ENCODE measurements at places on chromosomes 5 and 9. TPM values are rescaled to one million over a fixed set of nuclear protein-coding genes. Genes with fewer than 3 reads are reported as not detected.

Gene CATSPER3
- 0.32 TPM for total RNA-seq

Gene PAPPA
- total RNA-seq: not detected

- DNase-seq: no peak
These were observed 71.5 kb upstream of the MEF2C start for GRCh38 chr5:88954511-88954910.

DNA sequence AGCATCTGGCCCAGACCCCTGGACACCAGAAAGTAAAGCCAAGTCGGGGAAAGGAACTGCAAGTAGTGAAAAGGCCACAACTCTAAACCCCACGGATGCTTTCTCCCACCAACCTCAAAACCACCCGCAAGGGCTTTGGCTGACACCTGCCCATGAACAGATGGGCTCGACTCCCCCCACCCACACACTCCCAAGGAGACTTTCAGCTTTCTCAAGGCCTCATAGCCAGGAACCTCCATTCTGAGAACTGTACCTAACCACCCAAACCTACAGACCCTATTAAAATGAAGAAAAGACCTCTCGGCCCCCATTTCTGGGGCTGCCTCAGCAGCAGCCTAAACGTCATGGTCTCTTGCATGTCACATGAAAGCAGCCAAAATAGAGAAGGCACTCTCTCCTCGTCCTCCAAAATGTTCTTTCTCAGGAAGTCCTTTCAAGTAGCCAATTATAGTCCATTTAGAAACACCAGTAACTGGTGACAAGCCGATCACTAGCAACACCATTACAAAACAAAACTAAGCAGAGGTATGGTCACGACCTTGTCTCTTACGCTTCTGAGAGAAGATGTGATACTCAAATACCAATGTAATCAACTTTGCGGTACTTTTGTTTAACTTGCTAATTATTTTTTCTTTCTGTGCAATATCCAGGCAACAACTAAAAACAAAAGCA is 2.9 kb downstream of the B4GALT1 start:
- DNase-seq: peak; percentile 72

DNA sequence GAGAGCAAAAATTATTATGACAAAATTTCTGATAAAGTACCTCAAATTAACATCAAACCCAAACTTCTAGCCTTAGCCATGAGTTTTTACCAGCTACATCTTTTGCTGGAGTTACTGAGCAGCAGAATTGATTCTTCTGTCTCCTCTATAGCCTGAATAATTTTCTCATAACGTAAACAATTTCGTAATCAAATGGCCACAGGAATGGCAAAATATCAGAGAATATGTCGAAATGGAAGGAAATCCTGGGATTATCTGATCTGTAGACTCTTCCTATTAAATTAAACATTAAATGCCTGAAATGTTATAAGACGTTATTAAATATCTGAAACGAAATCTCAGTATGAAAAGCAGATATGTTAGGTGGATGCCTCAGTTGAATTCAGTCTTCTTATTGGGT is 41.1 kb downstream of the LURAP1L start:
- no peak for DNase-seq

- DNase-seq: peak; percentile 14
These were observed 744 bp upstream of the HMGCS1 start for GRCh38 chr5:43313854-43314457.

GRCh38 chr5:66728049-66728448 is 131.9 kb downstream of the MAST4 start:
- no peak for DNase-seq

DNA sequence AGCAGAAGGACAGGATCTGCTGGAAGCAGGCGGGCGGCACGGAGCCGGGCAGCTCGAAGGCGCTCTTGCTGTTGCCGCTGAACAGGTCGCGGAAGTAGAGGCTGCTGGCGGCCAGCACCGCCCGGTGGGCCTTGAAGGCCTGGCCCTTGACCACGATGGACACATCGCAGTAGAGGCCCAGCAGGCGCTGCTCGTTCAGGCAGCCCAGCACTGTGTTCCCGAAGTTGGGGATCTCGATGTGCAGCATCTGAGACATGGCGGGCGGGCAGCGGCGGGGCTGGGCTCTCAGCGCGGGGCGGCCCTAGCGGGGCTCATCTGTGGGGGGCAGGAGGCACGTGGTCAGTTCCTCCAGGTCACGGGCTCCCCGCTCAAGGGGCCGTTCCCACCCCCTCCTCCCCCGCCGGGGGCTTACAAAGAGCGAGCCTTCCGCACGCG is 44.8 kb downstream of the NACC2 start:
- DNase-seq: no peak

GRCh38 chr5:98742396-98743073 is 30.9 kb upstream of the RGMB start:
- DNase-seq: no peak

DNA sequence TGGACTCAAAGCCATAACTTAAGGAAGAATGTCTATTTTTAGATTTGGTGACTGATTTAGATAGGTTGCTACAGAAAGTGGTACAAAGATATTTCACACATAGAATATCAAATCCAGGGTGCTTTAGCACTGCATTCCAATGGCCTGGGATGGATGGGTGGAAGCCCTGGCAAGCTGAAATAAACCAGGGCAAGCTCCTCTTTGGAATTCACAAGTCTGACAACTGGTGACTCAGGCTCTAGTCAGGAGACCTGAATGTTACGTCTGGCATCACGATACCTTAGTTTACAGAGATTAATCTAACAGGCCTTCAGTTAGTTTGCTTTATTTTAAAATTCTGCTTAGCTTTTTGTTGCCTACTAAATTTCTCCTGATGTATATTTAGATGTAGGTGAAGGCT is 144.0 kb downstream of the TMC1 start:
- DNase-seq: no peak

DNA sequence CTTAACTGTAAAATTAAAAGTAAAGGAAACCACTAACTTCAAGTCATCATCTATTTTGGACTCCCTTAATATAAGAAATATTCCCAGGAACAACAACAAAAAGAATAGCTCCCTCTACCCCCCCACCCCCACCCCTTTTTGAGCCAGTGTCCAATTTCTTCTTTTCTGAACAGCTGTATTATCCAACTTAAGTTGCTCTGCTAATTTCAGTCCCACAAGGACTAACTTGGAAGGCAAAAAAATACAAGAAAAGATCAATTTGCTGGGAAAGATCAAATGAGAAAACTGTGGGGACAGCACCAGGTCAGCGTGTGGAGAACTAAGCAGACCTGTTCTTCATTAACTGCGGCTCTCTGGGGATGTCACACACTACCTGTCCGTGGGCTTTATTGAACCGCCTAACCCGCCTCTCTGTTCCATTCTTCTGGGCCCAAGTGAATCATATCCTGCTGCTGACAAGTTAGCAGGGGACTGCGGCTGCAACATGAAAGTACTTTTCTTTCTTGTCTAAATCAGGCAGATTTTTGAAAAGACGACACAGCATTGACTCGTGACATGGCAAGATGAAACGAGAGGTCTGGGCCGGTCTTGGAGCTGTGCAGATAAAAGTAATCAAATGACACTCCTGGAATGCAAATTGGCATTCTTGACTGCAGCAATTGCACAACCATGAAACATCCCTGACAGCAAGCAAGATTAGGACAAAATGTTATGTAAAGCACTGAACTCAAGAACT is 2.7 kb downstream of the BNC2 start:
- no peak for DNase-seq

GRCh38 chr9:134383148-134383547 is 56.9 kb downstream of the RXRA start:
- DNase-seq: no peak

- no peak for DNase-seq
These were observed 8.4 kb downstream of the SEMA6A start for GRCh38 chr5:116566251-116566650.

Data from activated CD8-positive, alpha-beta T cell treated with anti-CD3 and anti-CD28 coated beads for 36 hours (primary cell).